ENCODE measurements at places on chromosomes 11 and 22. TPM values are rescaled to one million over a fixed set of nuclear protein-coding genes. Genes with fewer than 3 reads are reported as not detected.

- no peak for DNase-seq
Measured at GRCh38 chr11:125111001-125111342, 454 bp downstream of the TMEM218 start.

GRCh38 chr11:128291007-128291406 lies 296.4 kb downstream of the ETS1 start:
- no peak for DNase-seq

Gene FOLH1
- total RNA-seq: not detected

DNA sequence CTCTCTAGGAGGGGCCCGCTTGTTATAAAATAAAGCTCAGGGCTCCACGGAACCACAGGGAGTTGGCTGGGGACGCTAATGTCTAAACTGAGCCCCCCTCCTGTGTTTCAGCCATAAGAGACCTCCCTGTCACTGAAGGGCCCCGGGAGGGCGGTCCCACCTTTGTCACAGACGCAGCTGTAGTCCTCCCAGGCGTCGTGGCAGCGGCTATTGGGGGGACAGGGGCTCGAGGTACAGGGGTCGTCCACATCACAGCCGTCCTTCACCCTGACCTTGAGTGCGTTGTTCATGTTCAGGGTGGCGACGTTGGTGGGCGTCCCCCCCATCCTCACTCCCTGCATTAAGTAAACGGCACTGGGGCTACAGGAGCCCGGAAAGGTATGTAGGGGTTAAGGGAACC lies 62.0 kb downstream of the TRMU start:
- DNase-seq: no peak

GRCh38 chr11:108593923-108594434 lies 411 bp upstream of the EXPH5 start:
- DNase-seq: no peak

Gene VSIG2
- total RNA-seq: not detected

Gene OR5B21
- not detected for total RNA-seq

Gene F2
- total RNA-seq: not detected

DNA sequence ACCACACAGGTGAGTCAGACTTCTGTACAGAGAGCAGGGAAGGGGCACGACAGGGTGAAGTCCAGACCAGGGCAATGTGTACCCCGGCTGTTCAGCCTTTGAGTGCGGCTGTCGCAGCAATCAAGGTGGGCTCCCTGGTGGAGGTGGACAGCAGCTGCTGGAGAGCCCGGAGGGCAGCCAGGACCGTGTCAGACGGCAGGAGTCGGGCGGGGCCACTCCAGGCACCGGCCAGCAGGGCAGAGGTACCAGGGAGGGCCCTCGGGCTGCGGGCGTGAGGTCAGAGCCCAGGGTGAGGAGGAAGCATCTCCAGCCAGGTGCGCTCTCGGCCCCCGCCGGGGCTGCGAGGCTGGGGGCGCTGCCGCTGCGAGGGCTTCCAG lies 802 bp upstream of the PIM3 start:
- DNase-seq: no peak

Gene UBQLNL
- total RNA-seq: 0.36 TPM

DNA sequence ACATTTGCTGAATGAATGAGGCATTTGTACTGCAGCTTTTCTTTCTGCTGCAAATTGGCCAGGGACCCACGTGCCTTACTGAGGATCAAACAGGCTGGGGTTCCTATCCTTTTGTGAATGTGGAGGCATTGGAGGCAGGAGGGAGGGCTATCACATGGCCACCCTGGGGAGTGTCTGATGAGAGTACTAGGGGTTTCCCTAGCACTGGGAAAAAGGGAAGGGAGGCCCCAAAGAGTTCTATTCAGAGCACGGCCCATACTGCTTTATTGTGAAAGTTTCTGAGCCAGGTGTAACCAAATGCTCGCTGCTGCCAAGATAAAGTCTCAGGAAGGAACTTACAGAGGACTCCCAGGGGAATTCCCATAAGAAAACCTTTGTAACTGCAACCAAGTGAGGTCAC lies 78.4 kb upstream of the ANO1 start:
- DNase-seq: no peak

DNA sequence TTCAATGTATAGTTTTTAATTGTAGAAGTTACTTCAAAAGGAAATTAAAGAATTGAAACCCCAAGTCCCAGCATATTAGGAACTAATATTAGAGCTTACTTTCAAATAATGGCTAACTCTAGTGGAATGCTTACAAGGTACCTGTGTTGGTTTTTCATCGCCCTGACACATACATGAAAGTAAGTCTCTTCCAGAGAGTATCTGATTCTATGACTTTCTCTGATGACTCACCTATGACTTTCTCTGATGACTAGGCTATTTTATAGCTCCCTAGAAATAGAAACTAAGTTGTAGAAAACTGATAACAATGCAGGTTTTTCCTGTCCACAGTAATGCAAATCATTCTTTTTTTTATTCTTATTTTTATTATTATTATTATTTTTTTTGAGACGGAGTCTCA lies 33.6 kb upstream of the MMP7 start:
- DNase-seq: peak; percentile 71

Gene MYOD1
- total RNA-seq: not detected

- DNase-seq: no peak
Measured at GRCh38 chr11:107598225-107599139, 7.5 kb downstream of the ELMOD1 start.

DNA sequence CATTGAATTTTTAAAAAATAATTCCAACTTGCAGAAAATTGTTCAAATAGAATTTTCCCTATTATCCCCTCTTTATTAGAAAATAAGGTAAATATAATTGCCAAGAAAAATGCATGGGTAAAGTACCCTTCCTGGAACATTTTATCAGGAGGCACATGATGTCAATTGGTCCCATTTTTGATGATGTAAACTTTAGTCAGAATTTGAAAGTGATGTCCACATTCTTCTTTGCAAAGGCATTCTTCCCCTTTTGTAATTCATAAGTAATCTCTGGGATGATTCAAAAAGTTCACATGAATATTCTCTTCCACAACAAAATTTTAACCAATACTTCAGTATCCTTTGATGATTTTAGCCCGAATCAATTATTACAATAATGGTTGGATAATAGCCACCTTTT lies 86.9 kb upstream of the ANO3 start:
- DNase-seq: peak; percentile 78

GRCh38 chr22:42700355-42700754 lies 20.3 kb downstream of the A4GALT start:
- no peak for DNase-seq

- peak; percentile 34 for DNase-seq
Measured at GRCh38 chr11:64007160-64007628, 21.0 kb downstream of the OTUB1 start.

- no peak for DNase-seq
Measured at GRCh38 chr11:111729071-111729830, 36.9 kb downstream of the PPP2R1B start.

Gene RASGRP2
- not detected for total RNA-seq

Gene DEFB131B
- not detected for total RNA-seq

DNA sequence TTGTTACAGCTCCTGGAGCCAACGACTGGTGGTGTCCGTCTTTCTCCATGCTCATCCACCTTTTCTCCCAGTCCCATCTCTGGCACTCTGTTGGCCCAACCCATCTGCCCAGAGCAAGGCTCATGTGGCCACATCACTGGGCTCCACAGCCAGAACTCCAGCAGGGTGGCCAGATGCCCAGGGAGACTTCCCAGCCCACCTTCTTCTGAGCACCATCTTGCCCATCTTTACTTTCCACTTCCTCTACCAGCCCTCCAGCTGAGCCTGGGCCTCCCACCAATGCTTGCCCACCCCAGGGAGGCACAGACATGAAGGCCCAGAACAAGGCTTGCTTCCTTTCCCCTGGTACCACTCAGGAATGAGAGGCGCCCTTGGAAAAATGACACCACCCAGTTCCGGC lies 116.8 kb downstream of the BUD13 start:
- no peak for DNase-seq

DNA sequence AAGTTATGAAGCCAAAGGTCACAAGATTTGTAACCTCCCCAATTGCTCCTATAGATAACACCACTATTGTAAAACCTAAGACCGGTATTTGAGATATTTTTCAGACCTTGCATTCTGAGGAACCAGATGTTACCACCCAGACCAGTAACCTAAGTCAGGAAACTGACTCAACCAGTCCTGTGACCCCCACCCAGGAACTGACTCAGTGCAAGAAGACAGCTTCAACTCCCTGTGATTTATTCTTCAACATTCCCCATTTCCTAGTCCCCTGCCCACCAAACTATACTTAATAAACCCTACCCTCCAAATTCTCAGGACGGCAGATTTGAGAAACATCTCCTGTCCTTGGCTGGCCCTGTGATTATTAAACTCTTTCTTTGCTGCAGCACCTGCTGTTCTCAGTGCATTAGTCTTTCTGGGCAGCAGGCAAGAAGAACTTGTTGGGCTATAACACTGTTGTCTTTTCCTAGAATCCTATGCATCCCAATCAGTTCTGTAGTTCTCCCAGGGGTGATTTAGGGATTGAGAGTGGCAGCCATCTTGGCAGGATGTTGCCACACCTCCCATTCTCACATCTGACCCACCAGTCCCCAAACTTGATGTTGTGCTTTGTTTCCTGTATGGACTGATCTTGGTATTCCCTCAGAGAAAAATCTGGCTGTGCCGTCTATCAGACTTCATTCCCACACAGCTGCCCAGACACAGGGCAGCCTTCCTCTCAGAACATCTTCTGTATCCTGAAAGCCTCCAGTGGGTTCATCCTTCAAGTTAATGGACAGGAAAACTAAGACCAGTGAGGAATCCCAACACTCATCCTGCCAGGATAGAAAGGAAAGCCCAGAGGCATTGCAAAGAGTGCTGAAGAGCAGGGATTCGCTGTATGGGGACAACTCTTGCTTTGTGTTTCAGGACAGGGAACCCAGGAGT lies 104.0 kb downstream of the PDE2A start:
- DNase-seq: peak; percentile 88

Gene HSPB2
- total RNA-seq: 3.3 TPM

Gene OR4D6
- not detected for total RNA-seq

- no peak for DNase-seq
Measured at GRCh38 chr22:26660961-26661578, 3.7 kb downstream of the MIAT start.

Gene NXPE4
- not detected for total RNA-seq

Gene KDM4E
- total RNA-seq: not detected

Gene TMEM121B
- 0.09 TPM for total RNA-seq

DNA sequence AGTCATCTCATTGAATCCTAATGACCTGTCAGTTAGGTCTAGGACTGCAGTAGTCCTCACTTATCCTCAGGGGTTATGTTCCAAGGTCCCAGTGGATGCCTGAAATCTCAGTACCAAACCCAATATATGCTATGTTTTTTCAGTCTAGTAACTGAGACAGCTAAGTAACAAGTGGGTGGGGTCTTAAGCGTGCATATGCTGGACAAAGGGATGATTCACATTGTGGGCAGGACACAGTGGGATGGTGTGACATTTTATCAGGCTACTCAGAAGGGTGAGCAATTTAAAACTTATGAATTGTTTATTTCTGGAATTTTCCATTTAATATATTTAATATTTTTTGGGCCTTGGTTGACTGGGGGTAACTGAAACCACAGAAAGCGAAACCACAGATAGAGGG lies 29.0 kb downstream of the DDX10 start:
- DNase-seq: peak; percentile 66

- DNase-seq: no peak
Measured at GRCh38 chr11:121250843-121251242, 41.7 kb upstream of the SC5D start.

DNA sequence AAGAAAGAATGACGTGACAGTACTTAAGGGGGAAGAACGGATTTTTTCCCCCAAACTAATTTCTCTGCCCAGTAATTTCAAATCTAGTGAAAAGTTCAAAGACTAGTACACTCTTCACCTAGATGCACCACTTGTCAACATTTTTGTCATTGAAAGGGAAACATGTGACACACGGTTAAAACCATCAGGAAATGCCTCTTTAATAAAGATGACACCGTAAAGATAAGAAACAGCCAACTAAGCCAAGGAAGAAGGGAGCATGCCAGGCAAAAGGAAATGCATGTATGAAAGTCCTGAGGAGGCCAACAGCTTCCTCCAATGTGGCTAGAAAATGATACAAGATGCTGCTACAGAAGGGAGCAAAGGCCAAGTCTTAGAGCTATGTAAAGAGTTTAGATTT lies 49.4 kb downstream of the RSF1 start:
- peak; percentile 43 for DNase-seq

GRCh38 chr11:69245041-69245440 lies 48.9 kb upstream of the MYEOV start:
- no peak for DNase-seq

Gene POU2AF1
- not detected for total RNA-seq

DNA sequence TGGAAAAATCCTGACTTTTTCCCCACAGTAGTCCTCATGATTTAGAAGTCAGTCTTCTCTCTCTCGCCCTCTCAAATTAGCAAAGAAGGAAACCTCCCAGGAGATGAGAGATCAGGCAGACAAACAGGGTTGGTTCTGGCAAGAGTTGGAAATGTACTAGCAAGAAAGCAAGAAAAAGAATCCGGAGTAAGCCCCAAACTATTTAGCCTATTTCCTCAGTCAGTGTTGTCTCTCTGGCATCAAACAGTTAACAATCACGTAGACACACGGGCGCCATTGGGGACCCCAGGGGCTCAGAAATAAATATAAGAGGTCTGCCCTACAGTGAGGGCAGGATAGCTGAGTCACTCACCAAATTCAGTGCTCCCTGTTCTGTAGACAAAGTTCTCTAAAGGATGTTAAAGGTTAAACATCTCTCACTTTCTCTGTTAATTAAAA lies 4.7 kb downstream of the C11orf52 start:
- peak; percentile 72 for DNase-seq

DNA sequence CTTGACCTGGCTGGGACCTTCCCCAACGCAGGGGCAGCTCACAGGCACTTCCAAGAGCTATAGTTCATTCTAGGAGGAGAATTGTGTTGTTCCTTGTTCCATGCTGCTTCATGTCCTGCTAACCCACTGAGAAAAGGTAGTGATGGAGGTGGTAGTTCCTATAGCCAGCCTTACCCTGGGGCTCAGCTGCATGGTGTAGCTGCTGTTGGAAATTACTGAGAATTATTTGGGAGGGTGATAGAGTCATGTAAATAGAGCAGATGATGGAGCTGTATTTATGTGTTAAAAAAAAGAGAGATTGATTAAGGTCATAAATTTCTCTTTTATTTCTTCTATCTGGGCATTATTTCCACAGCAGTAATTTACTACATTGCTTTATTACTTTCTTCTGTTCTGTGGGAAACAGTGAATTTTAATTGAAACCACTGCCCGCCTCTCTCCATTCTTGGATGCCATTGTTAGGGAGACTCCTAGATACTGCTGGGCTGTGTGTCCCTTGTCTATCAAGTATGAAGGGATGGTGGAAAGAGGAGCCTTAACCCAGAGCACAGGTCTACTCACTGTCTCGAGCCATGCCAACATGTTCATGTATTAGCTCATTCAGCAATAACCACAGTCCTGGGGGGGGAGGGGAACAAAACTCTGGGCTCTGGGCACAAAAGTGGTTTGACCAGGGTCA lies 309.2 kb downstream of the FAT3 start:
- no peak for DNase-seq
